ENCODE measurements at places on chromosomes 12 and 14. TPM values are rescaled to one million over a fixed set of nuclear protein-coding genes. Genes with fewer than 3 reads are reported as not detected.

The STYK1 gene
- total RNA-seq: 1.9 TPM

DNA sequence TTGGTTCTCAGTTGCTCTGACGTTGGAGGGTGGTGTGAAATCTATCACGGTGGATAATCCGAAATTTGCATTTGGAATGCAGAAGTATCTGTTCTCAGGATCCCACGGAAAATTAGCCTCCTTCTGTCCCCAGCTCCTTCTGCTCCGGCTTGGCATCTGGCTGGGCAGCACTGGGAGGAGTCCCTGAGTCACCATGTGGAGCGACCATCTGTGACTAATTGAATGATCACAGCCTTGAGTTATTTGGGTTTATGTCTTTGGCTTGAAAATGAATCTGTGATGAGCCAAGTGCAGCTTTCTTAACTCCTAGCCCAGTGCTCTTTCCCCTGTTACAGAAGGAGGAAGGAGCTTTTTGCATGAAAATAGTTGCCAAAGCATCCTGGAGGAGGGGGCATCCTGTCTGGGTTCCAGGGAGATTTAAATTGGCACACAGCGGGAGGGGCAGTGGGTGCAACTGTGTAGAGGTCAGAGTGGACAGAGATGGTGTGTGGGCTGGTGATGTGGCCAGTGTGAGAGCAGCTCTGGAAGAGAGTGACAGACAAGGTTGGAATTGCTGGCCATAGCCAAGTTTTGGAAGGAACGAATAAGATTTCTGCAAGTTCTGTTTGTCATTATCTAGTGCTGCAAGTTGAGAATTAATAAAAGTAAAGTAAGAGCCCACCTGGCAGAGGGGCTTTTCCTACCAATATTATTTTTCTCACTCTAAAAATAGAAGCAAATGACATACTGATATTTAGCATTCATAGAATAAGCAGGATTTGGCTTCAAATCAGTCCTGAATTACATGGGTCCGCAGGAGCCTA, 74.4 kb downstream of the SLC24A4 start:
- H3K27ac ChIP-seq: peak overlapping the region; percentile 15
- peaks cover 1% of the 10 kb centered on the region for H3K27me3 ChIP-seq
- 0 out of 2 replicates have a peak overlapping the region, but pooled peaks have one; percentile 24 for H3K4me3 ChIP-seq
- H3K4me1 ChIP-seq: peaks cover 50% of the 10 kb centered on the region
- no peak for DNase-seq
- peaks cover 2% of the 10 kb centered on the region for H3K36me3 ChIP-seq

The NANOG gene
- 330 TPM for total RNA-seq

DNA sequence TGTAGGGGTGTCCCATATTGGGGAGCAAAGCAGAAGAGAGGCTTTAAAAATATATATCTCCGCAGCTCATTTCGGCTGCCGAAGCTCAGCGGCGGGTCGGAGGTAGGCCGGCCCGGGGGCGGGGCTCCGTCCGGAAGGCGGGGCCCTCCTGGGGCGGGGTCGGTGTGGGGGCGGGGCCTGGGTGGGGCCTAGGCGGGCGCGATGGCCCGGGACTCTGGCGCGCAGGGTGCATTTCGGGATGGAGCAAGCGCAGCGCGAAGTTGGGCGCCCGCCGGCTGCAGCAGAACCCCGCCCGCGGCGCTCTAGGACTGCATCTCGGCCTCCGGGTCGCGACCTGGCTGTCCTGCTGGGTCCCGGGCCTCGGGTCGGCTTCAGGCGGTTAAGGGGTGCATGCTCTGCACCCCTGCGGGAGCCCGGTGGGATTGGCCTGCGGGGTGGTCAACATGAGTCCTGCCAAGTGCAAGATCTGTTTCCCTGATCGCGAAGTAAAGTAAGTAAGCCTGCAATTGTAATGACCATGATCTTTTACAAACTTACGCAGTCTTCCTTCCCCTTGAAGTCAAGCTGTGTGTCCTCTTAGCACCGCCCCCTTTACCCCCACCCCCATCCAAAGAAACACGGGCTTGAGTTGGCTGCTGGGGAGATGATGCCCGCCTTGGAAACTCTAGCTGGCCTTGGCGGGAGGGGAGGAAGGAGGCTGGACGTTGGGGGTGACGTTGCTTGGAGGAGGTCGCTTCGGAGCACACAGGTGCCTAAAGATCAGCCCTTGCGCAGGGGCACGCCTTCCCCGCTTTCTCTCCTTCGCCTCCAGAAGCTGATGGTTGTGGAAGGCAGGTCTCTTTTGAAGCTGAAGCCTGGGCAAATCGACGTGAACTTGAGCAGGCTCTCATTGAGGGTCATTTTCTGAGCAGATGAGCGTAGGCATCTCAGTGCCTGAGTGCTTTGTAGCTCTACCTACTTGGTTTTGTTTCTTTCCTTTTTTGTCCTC, 38.4 kb downstream of the ACACB start:
- peak; percentile 89 for DNase-seq
- peaks cover 18% of the 10 kb centered on the region for H3K27me3 ChIP-seq
- no peaks in the 10 kb centered on the region for H3K36me3 ChIP-seq
- peaks cover 13% of the 10 kb centered on the region for H3K4me1 ChIP-seq
- H3K27ac ChIP-seq: peak overlapping the region; percentile 97
- peak overlapping the region; percentile 87 for H3K4me3 ChIP-seq

DNA sequence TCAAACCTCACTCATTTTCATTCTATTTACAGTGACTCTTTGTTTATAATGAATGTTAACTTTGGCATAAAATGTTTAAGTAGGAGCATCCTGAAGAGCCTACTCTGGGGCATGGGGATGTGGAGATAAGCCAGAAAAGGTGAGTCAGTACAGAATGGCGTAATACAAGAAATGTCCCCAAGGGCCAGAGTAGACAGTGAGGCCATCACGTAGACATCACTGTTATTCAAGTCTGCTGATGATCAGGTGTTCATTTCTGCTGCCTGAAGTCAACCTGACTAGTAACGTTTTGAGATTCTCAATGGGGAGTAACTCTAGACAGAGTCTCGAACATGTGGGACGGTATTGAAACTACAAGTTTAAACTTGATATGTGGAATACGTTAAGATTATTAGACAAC, 47.6 kb upstream of the PKP2 start:
- no peak for DNase-seq
- H3K4me1 ChIP-seq: no peaks in the 10 kb centered on the region
- H3K36me3 ChIP-seq: no peaks in the 10 kb centered on the region
- no peaks in the 10 kb centered on the region for H3K27me3 ChIP-seq
- no peak overlapping the region for H3K27ac ChIP-seq

The KIF26A gene
- total RNA-seq: 53.4 TPM

The NPFF gene
- total RNA-seq: 0.57 TPM

The ST8SIA1 gene
- 2.3 TPM for total RNA-seq

GRCh38 chr12:60980558-60980957, 1279.6 kb upstream of the USP15 start:
- peaks cover 28% of the 10 kb centered on the region for H3K36me3 ChIP-seq
- H3K4me1 ChIP-seq: peaks cover 49% of the 10 kb centered on the region
- no peaks in the 10 kb centered on the region for H3K27me3 ChIP-seq
- no peak overlapping the region for H3K4me3 ChIP-seq
- H3K27ac ChIP-seq: peak overlapping the region; percentile 79

- peaks cover 3% of the 10 kb centered on the region for H3K27me3 ChIP-seq
- DNase-seq: no peak
- peaks cover 16% of the 10 kb centered on the region for H3K36me3 ChIP-seq
Measured at GRCh38 chr12:124764870-124765580, 98.6 kb downstream of the SCARB1 start.

The DDN gene
- total RNA-seq: 0.33 TPM

The ENDOU gene
- not detected for total RNA-seq

- no peaks in the 10 kb centered on the region for H3K27me3 ChIP-seq
- no peak for DNase-seq
- no peaks in the 10 kb centered on the region for H3K36me3 ChIP-seq
- peaks cover 43% of the 10 kb centered on the region for H3K4me1 ChIP-seq
Measured at GRCh38 chr12:24281341-24281740, 331.9 kb upstream of the SOX5 start.

The ATP5F1B gene
- total RNA-seq: 1,064 TPM

The NXPH4 gene
- 4.9 TPM for total RNA-seq

The SERPINA3 gene
- 3.5 TPM for total RNA-seq

DNA sequence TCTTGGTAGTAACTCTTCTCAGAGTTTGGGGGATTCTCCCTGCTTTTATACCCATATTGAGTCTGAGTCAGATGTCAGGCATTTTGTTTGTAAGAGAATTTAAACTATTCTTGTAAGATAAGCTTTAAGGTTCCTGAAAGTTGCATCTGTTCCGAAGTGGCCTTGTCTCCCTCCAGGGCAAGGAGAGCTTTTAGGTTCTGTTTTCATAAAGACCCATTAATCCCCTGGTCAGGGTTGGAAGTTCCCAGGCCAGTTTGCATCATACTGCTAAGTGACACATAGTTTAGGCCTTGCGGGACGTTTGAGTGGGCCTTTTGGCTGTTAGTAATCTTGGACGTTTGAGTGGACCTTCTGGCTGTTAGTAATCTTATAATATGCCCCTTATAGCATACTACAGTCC, 396.7 kb downstream of the NPAS3 start:
- peaks cover 17% of the 10 kb centered on the region for H3K36me3 ChIP-seq
- no peaks in the 10 kb centered on the region for H3K27me3 ChIP-seq
- no peak overlapping the region for H3K27ac ChIP-seq

GRCh38 chr12:113161415-113162016, 12.0 kb downstream of the CFAP73 start:
- peak overlapping the region; percentile 83 for H3K27ac ChIP-seq
- H3K4me3 ChIP-seq: peak overlapping the region; percentile 49
- H3K36me3 ChIP-seq: peaks cover 30% of the 10 kb centered on the region
- H3K27me3 ChIP-seq: no peaks in the 10 kb centered on the region
- H3K4me1 ChIP-seq: peaks cover 28% of the 10 kb centered on the region

The IRAK3 gene
- 0.89 TPM for total RNA-seq

The CAPZA3 gene
- total RNA-seq: not detected

DNA sequence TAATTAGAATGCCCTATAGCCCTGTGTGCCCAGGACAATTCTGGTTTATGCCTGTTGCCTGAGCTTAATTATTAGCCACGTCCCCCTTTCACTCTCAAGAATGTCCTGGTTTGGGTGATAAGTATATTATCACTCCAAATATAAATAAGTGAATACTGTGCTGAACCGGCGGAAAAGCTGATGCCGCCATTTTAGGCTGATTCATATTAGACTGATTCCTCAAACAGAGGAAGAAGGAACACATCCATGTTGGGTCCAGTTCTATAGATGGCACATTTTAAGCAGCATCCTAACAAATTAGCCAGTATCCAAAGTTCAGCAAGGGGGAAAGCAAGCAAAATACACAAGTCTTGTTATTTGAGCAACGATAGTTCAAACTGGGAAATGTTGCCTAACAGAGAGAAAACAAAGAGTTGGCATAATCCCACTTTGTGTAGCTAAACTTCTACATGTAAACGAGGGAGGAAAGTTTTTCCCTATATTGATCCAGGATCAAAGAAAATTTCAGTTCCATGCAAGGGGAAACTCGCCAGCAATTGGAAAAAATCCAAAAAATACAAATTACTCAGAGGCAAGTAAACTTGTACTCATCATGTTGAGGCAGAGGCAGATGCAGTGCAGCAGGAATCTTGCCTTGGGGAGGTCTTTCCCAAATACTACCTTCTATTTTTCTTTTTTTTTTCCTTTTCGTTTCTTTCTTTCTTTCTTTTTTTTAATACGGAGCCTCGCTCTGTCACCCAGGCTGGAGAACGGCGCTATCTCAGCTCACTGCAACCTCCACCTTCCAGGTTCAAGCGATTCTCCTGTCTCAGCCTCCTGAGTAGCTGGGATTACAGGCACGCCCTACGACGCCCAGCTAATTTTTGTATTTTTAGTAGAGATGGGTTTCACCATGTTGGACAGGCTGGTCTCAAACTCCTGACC, 96.2 kb downstream of the ITPR2 start:
- no peak for DNase-seq
- H3K4me3 ChIP-seq: no peak overlapping the region
- peaks cover 27% of the 10 kb centered on the region for H3K36me3 ChIP-seq
- no peaks in the 10 kb centered on the region for H3K27me3 ChIP-seq
- H3K27ac ChIP-seq: no peak overlapping the region
- peaks cover 10% of the 10 kb centered on the region for H3K4me1 ChIP-seq
